ENCODE measurements at places on chromosomes 6 and 20.

GRCh38 chr20:21430020-21430419, 32.7 kb upstream of the NKX2-4 start:
- DNase-seq, result no peak

- no peak for DNase-seq
These were observed 600.4 kb downstream of the RFPL4B start for GRCh38 chr6:112947507-112947906.

GRCh38 chr6:158847786-158848185, 28.6 kb upstream of the EZR start:
- no peak for DNase-seq

DNA sequence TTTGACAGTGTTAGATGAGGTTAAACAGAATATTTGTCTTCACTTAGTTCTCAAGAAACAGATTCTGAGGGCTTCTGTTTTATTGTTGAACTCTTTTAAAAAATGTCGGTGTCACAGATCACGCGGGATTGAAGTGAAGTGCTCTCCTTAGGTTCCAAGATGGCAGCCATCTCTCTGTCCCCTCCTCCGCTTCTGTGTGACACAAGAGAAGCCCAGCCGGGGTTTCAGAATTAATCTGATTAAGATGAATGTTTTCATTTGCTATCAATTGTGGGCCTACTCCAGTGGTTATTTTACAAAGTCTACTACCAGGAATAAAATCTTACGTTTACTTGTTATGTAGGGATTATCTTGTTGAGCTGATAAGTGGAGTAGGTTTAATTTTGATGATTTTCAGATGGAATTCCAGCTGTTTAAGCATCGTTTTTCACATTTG, 10.9 kb downstream of the HIVEP1 start:
- no peak for DNase-seq

DNA sequence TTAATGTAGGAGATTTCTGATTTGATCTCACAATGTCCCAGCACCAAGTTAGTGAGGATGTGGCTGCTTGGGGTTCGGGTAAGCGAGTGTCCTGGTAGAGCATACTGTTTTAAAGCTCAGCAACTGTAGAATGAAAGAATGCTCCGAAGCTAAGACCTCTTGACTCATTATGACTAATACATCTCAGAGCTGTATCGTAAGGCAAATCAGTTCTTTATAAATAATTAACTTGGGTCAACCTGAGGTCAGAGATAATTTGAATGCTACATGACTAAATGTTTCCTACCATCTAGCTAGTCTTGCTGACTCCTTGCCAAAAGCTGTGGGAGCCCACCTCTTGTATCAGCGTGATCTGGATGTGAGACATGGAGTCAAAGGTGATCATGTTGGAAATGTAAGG, 128.8 kb upstream of the PDE7B start:
- peak; percentile 90 for DNase-seq

DNA sequence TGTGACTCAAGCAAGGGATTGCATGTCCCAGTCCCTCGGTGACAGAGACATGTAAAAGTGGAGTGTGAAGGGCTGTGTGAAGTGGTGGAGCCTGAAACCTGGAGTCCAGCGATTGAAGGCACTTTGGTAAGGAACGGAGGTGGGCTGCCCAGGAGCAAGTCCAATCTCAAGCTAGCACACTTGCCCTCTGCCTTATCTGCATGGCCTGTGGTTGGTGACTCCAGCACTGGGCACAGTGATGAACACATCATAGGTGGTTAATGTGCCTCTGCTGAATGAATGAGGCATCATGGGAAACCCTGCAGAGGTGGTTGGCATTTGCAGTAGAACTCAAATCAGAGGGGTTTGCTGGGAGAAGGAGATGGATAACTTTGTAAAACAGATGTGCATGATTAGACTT, 14.9 kb upstream of the ULBP3 start:
- DNase-seq, result no peak

DNA sequence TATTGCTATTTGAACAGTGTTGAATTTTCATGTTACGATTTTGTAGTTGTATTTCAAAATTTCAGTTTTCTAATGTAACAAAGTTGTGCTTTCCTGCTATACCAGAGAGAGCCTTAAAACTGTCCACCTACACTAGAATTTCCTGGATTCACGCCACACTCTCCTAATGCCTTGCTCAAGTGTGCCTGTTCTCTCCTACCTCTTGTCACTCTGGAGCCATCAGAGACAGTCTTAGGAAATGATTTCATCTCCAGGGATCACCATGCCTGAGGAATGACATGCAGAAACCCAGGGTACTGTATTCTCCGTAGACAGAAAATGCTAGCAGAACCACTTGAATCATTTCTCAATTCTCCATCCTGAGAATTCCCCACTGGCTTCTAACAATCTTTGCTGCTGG, 667.6 kb downstream of the KIF16B start:
- DNase-seq, result no peak

GRCh38 chr20:24148372-24148771, 159.8 kb upstream of the GGTLC1 start:
- no peak for DNase-seq

- DNase-seq, result no peak
These were observed 164.9 kb upstream of the HEY2 start for GRCh38 chr6:125584468-125584939.

DNA sequence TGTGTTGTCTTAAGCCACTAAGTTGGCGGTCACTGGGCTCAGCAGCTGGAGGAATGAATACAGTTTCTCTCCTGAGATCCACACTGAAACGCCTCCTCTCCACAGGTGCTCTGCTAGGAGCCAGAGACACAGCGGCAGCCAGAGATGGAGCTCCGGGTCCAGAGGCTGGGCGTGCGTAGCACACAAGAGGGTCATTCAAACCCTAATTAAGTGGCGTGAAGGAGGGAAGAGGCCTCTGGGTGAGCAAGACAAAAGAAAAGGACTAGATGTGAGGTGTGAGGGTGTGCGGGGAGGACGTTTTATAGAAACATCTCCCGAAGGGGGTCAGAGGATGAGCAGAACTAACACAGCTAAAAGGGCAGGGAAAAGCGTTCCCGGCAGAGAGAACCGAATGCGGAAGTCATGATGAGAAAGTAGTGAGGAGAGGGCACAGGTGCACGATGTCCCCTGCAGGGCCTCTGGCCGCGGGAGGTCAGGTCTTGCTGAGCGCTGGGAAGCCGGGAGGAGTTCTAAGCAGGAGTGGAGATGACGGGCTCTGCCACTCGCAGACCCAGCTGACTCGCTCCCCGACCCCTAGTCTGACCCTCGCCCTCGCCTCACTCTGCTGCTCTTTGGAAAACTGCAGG, 54.4 kb downstream of the BMP7 start:
- DNase-seq, result no peak

DNA sequence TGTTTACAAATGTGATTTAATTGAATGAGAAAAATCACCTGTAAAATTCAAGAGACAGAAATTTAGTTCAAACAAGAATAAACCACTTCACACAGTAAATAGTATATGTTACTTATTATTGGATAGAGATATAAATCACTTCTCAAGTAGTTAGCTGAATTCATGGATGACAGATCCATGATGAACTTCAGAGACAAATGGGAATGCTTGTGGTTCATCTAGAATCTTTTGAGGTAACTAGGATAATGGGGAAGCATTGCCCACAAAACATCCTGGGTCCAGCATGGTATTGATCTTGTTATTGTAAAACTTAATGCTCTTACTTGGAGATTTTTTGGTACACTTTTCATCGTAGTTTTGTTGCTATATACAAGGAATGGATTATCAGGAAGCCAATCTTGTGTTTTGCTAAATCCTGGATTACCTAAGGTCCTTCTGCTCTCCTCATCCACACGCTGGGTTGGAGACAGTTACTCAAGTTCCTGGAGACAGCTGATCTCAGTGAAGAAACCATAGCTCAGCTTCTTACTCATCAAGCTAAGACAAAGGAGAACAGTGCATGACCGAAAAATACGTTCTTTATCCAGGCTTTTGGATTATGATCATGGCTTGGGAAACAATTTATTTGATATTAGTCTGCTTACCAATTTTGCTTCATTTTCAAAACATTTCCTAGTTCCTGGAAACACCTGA, 142.5 kb upstream of the PREP start:
- peak; percentile 17 for DNase-seq

- peak; percentile 82 for DNase-seq
These were observed 317.2 kb upstream of the CDYL start for GRCh38 chr6:4459032-4459431.

DNA sequence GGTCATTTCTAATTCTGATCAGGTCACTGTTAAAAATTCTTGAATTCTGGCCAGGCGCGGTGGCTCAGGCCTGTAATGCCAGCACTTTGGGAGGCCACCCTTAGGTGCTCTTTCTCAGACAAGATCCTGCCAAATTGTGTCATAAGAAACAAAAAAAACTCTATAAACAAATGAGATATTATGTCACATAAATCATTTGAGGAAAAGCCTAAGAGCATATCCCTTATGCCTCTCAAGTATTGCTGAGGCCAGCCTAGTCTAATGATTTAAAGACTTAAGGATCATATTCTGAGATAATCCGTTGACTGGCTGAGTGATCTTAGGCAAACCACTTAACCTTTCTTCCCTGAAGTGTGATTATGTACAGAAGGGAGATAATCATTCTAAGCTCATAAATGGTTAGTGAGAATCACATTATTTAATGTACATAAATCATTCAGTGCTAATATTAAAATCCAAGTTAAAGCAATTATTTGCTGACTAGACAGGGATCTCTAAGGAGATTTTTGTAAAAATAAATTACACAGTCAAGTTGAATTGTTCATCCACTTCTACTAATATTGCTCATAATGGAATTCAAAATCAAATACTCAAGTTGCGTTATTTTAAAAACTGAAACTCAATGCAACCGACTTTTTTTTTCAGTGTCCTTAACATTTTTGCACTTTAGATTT, 365.4 kb downstream of the PHF3 start:
- no peak for DNase-seq

- DNase-seq, result no peak
These were observed 3.7 kb downstream of the COX4I2 start for GRCh38 chr20:31641391-31641790.
